Central memory CD4-positive, alpha-beta T cell (primary cell): ENCODE measurements at places on chromosomes 1 and 21.

- no peak for DNase-seq
These were observed 37.8 kb upstream of the WNT2B start for GRCh38 chr1:112470966-112471365.

GRCh38 chr21:35922618-35923017, 137.7 kb downstream of the SETD4 start:
- no peak for DNase-seq

- DNase-seq = no peak
These were observed 51.0 kb downstream of the ELK4 start for GRCh38 chr1:205580923-205581180.

DNA sequence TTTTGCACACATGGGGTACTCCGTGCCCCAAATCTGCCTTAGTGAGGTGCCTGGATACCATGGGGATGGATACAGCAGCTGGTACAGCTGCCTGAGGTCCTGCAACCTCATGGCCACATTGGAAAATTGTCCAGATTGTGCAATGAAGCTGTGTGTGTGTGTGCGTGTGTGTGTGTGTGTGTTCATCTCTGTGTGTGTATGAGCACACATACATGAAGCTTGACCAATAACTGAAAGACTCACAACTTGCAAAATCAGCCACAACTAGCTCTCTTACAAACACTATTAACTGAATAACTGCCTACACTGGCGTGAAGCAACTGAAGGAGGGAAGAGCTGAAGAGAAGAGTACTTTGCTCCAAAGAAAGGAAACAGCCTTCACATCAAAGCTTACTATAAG, 78.1 kb downstream of the ERG start:
- DNase-seq = no peak

DNA sequence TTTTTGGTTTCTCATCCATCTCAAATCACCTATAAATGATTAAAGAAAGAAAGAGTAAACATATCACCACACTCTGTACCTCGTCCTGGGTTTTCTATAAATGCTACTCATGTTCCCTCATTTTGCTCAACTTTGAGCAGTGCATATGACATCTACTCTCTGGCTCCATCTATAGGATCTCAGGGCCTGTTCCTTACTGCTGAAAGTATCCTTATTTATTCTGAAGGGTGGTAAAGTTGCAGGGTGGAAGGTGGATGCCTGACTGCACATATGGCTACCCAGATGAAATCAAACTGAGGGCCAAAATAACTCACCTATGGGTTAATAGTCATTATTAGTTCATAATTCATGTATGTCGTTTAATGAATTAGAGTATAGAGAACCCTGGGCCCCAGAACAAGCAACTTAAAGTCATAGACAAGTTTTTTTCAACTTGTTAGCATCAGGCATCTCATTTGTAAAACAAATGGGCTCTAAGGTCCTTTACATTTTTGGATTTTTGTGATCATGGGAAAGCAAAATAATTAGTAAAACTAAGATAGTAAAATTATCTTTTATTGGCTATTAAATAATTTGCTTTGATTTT, 46.5 kb downstream of the NCF2 start:
- peak; percentile 45 for DNase-seq

DNA sequence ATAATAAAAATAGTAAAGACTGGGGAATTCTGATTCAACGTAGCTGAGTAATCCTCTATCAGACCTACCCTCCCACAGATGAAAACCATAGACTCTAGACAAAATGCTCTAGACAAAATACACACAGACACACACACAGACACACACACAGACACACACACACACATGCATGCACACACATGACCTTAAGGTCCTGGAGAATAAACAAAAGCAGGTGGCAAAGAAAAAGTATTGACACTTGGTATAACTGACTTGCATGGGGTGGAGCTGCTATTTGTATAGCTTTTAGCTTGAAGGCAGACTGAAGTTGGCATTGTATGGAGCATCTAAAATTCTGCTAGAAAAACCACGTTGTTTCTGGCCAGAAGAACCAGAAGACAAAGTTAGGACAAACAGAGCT, 29.3 kb downstream of the C1orf141 start:
- no peak for DNase-seq

GRCh38 chr1:15352128-15352957, 57.3 kb upstream of the EFHD2 start:
- no peak for DNase-seq

DNA sequence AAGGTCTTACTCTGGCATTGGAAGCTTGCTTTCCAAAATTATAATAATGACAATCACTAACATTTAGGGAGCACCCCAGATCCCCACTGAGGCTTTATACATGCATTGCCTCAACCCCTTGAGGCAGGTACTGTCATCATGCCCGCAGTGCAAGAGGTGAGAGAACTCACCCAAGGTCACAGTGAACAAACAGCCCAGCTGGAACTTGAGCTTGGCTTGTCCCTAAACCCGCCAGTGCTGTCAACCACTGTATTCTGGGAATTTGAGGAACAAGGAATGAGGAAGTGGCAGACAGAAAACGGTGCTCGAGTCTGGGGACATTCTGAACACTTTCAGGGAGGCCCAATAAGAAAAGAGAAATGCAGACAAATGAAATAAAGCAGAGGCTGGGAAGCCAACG, 34.6 kb upstream of the TLR5 start:
- DNase-seq = no peak

DNA sequence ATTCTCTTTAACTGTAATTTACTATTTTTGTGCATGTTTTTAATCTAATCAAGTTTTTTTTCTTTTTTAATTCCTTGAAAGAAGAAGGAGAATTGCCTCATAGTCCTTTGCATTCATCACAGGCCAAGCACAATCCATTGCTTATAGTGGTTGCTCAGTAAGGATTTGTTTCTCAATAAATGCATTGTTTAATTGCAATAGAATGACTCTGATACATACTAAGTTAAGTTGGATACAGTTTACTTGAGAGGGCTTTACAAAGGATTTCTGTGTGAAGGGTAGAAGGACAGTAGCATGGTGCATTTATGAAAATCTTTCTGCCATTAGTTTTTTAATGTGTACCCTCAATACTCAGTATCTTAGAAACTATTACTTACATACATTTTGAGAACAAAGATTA, 186.2 kb downstream of the LRRIQ3 start:
- DNase-seq = no peak

GRCh38 chr1:204219971-204220616, 6.3 kb upstream of the GOLT1A start:
- DNase-seq = no peak

- DNase-seq = no peak
These were observed 128.8 kb downstream of the MACF1 start for GRCh38 chr1:39333296-39333695.

DNA sequence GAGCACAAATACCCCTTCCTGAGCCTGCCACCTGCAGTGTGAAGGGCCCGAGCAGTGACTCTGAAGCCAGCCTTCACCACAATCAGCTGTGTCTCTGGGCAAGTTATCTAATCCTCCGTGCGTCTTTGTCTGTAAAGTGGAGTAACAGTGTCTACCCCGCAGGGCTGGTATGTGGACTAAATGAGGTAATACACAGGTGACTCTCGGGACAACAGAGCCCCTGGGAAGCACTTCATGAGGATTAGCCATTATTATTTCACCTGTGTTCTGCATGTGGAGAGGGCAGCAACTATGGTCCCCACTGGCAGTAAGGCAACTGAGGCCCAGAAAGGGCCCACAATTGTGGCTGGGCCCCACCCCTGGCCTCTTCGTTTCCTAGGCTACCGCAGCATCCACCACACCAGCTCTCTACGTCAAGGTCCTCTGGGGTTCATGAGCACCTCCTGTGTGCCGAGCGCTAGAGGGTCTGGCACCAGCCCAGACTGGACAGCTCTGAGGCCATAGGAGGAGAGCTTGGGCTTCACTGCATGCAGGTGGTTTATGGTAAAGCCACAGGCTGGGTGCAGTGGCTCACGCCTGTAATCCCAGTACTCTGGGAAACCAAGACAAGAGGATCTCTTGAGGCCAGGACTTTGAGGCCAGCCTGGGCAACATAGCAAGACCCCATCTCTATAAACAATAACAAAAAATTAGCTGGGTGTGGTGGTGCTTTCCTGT, 41.3 kb upstream of the LRP8 start:
- no peak for DNase-seq

DNA sequence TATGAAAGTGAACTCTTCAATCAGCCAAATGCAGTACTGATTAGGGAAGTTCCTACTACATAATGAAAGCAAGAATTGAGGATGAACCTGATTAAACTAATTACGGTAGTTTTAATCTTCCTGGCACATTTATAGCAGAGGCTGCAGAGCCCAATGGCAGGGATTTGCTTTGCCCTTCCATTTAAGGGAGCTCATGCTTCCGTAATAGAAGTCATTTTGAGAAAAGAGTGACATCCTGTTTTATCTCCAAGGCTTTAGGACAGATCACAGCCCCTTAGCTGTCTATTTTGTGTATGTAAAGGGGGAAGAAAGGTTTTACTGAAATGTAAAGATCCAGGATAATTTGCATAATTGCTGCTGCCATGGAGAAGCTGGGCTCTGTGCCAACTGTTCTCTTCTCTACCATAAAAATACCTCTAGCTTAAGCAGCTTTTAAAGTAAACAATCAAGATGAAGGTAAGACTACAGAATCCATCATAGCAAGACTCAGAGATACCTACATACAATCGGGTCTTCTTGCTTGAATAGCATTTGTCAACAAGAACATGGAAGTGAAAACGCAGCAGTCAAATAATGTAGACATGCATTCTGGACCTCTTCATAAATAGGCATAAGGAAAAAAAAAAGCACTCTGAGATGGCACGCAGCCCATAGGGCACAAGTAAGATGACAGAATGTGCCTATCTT, 62.5 kb downstream of the ASH1L start:
- DNase-seq = no peak

DNA sequence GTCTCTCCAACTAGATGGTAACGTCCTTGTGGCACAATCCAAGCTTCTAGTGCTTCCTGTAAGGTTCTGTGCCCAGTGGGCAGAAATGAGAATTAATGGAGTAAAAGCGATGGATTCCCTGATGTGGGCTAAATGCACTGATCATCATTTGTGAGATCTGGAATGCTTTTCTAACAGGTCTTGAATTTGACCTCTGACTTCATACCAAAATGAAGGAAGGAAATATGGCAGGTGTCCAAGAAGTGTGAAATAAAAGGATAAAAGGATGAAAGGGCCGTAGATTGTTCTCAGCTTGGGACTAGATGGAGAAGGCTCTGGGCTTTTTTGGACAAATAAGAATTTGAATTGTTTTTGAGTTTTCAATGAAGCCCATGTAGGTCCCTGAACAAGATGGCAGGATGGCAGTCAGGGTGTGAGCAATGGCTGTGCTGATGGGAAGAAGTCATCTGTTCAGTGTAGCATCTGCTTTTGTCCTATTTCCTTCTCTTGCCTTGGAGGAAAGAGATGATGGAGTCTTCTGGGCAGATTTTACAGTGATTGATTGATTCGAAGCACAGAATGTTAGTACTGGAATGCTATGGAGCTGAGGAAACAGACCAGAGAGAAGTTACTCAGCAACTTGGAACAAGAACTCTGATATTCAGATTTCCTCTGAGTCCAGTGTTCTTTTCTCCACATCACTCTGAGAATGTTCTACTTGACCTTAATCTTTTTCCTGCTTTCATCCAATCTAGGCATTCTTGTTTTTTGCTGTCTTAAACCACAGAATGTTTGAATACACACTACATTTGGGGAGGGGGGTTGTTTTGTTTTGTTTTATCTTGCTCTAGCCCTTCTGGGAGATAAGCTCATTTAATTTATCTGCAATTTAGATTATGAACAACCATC, 286.0 kb downstream of the HLX start:
- DNase-seq = no peak

- DNase-seq = no peak
These were observed 125.9 kb downstream of the MAST2 start for GRCh38 chr1:45929257-45929687.

GRCh38 chr1:30919025-30919881, 10.7 kb upstream of the SDC3 start:
- no peak for DNase-seq

DNA sequence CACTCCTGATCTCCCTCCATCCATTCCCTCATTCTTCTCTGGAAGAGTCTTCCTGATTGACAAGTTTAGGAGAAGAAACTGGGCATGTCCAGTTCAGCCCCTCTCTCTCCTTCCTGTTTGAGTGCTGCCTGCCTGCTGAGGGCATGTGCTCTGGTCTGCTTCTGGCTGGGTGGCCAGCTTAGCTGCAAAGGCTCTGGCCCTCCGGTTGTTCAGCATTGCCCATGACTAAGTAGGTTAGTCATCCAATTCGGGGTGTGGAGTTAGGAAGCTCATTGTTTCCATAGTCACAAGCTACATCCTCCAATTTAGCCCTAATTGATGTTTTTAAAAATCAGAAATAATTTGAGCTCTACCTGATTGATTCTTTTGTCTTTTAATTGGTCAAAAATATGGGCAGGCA, 25.6 kb upstream of the PLA2G2E start:
- no peak for DNase-seq

- DNase-seq = no peak
These were observed 194.8 kb downstream of the NFIA start for GRCh38 chr1:61277121-61277690.

DNA sequence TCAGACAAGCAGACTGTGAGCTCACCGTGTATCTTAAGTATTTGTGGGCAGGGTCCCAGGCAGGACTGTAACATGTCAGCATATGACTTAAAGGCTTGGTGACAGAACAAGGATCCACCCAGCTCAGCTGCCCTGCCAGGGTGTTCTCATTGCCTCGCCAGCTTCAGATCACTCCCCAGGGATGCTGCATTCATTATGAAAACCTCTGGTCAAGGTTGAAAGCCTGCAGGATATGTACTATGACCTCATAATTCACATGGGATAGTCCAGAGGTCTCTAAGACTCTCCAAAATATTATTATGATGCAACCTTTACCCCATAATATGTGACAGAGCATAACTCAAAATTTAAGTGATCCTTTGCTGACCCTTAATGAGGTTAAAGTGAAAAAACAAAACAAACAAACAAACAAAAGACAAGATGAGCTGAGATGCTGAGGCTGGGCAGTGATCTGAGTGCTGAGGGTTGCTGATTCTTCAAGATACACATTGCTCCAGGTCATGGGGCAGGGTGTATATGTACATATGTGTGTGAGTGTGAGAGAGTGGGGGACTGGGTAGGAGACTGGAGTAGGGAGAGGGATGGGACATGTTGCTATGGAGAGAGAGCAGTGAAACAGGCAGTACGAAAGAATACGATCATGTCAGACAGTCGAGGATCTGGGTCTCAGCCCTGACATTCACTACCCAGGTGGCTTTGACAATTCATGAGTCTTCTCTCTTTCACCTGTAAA, 98.8 kb upstream of the DUSP10 start:
- no peak for DNase-seq

DNA sequence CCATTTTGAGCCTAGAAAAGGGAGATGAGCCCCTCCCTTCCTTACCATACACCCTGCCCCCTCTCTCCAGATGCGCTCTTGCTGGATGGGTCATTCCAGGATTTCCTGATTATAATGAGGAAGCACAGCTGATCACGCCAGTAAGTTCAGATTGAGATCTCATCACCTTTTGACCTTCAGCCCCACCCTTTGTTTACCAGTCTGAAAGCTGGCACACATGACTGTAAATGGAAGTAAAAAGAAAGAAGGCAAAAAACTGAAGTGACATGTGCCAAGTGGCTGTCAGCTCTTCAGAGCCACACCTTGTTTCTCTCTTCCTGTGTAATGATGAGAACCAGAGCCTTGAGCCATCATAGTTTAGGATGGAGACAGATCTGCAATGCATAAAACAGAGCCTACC, 27.9 kb downstream of the S1PR1 start:
- DNase-seq = peak; percentile 43

GRCh38 chr1:234398849-234399381, 25.7 kb downstream of the COA6 start:
- no peak for DNase-seq
